Eye (tissue), 1 donor: ENCODE measurements at places on chromosomes 5 and 9.

- DNase-seq: no peak
Measured at GRCh38 chr5:76849419-76850291, at the start of gene S100Z. S100Z (plus strand) TSS chr5:76850014; CDS start chr5:76875360, 25,346 bp downstream.

GRCh38 chr9:94554439-94555331 is at the start of gene PCAT7:
PCAT7 (plus strand) TSS chr9:94555083.
- peak; percentile 13 for DNase-seq

GRCh38 chr5:142175461-142176142 is 67.0 kb downstream of the NDFIP1 start:
- DNase-seq: no peak

DNA sequence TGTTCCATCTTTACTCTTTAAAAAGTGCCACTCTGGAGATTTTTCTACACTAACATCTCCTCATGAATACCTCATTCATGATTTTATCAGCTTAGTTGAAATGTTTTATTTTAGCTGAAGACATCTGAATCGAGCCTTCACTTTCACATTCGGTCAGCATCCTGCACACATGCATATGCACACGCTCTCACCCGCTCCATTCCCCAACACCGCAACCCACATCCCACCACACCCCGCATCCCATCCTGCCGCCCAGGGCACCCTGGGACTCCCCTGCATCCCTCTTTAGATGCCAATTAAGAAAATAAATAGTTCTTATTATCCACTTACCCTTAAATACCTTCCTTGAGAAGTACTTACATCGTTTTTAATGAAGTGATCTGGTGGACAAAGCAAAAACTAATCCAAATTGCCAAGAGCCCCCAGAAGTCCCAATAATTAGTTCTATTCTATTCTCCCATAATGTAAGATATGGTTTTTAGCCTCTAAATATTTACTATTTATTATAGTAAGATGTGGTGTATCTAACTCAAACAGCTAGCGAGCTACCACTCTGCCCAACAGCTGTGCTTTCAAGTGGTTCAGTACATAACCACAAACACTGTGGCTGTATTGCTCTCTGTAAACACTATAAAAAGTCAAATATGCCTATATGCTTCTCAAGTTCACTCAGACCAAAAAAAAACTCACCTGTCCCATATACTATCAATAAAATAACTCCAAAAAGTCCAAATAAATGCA is 38.2 kb downstream of the GZMK start:
- DNase-seq: no peak

- no peak for DNase-seq
Measured at GRCh38 chr9:91178281-91179236, 183.2 kb downstream of the AUH start.

DNA sequence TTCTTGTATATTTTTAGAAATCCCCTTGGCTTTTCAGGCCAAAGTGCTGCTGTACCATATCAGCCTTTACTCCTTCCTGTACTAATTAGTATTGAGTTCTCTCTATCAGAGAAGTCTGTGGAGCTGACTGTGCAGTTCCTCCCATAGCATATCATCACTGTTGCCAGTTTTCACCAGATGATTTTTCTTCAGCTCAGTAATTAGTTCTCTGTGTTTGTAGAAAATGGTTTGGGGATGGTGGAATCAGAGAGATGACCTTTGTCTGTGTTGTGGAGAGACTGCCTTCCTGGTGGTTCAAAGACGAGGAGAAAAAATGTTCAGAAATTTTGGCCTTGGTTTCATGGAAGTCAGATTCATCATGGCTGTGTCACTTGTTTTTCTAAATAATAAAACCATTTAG is 227.5 kb upstream of the ACTBL2 start:
- no peak for DNase-seq

DNA sequence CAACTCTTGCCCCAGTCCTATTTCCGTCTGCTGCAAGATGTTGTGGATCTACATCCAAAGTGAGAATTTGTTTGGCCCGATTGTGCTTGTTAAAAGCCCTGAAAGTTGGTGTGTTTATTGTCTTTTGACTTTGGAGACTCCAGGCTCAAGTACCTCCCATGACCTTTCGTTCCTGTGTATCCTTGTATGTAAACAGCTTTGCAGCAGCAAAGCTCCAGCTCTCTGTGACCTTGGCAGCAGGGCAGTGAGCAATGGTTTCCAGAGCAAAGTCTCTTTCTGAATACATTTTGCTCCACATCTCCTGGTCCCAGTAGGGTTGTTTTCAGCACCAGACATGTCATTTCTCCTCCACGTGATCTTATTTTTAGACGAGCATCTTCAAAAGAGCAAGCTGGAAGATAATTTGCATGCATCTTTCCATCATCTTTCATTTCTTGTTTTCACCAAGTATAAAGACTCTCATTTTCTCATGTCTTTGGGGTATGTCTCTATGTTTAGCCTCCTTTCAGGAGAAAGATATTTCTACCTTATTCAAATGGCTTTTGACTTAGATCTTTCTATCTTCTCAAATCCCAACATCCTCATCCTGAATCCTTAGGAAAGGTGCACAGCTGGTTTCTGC is 68.1 kb upstream of the ERCC6L2 start:
- DNase-seq: no peak

DNA sequence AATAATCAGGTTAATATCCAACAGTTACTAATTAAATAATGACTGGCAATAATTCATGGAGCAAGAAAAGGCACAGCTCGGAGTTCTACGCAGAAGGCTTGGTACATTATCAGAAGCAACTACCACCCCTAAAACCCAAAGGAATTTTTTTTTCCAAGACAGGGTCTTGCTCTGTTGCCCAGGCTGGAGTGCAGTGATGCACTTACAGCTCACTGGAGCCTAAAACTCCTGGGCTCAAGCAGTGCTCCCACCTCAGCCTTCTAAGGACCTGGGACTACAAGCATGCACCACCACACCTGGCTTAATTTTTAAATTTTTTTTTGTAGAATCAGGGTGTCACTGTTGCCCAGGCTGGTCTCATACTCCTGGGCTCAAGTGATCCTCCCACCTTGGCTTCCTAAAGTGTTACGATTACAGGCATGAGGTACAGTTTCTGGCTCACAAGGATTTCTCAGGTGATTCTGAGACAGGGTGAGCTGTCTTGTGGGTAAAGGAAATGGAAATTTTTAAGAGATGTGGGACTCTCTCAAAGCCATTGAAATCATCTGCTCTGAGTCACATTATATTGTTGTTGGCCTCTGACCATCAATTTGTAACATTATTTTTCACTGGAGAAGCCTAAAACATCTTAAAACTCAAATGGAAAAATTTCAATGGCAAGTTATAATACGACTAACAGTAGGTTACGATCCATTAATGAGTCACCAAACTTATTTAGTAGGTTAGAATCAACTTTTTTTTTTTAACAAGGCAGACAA is 19.7 kb upstream of the HSDL2 start:
- DNase-seq: no peak
